Femur (tissue), 1 donor: ENCODE measurements at places on chromosomes 4 and X.

- DNase-seq: no peak
Measured at GRCh38 chr4:5412296-5412695, 296.1 kb downstream of the EVC2 start.

GRCh38 chr4:126027601-126028000 is 712.8 kb downstream of the FAT4 start:
- DNase-seq: no peak

GRCh38 chrX:38805432-38806389 is 4.5 kb downstream of the MID1IP1 start:
- DNase-seq: peak; percentile 61

- DNase-seq: no peak
Measured at GRCh38 chr4:120158841-120159463, 92.3 kb upstream of the MAD2L1 start.

GRCh38 chr4:25759101-25759500 is 103.5 kb downstream of the SLC34A2 start:
- no peak for DNase-seq

GRCh38 chrX:102835504-102836146 is 101.4 kb upstream of the RAB40AL start:
- peak; percentile 38 for DNase-seq

- DNase-seq: no peak
Measured at GRCh38 chrX:75303795-75304194, 29.9 kb downstream of the UPRT start.
